Dermis blood vessel endothelial cell (primary cell): ENCODE measurements at places on chromosomes 3 and 15. TPM values are rescaled to one million over a fixed set of nuclear protein-coding genes. Genes with fewer than 3 reads are reported as not detected.

Gene RARB
- 1.2 and 1.5 TPM in 2 replicates for total RNA-seq

Gene SNTN
- not detected in 2 replicates for total RNA-seq

Gene RNU5B-1
- total RNA-seq = not detected in 2 replicates

DNA sequence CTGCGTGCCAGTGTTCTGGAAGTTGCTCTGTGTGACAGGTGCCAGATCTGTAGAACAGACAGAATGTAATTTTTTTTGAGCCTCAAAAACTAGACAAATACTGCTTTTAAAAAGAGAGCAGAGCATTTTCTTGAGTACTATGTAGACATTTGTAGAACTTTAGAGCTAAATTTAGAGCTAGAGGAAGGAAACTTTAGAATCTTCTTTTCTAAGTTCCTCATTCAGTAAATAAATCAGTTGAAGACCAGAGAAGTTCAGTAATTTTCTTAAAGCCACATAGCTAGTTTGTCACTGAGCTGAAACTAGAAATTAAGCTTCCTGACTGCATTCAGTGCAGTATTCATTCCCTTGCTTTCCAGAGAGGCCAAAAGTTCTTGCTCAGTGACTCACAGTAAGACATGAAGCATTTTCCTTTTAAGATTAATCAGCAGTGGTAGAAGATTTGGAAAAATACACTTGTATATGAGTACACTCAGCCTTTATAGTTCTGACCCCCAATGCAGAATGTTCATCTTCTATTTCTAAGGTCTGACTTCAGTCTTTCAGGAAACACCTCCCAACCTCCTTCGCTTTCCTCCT, 83.6 kb upstream of the TSEN2 start:
- peak; percentile 67 for DNase-seq

DNA sequence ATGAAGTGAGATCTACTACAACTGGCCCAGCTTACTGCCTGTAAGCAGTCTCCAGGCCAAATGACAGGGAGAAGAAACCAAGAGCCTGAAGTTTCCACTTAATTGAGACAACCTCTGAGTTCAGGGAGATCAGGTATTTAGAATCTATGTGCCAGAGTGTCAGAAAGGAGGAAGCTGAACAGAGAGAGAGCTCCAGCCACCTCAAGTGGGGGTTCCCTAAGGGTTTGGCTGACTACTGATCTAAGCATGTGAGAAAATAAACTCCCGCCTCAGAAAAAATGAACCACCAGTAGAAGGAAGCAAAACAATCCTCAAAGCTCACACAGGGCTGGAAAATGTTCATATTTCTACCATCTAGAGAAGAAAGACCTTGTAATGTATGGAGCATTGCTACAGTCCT, 25.0 kb downstream of the ADAM10 start:
- DNase-seq = no peak
